MCF 10A (cell line): ENCODE measurements at places on chromosomes 5 and 9.

DNA sequence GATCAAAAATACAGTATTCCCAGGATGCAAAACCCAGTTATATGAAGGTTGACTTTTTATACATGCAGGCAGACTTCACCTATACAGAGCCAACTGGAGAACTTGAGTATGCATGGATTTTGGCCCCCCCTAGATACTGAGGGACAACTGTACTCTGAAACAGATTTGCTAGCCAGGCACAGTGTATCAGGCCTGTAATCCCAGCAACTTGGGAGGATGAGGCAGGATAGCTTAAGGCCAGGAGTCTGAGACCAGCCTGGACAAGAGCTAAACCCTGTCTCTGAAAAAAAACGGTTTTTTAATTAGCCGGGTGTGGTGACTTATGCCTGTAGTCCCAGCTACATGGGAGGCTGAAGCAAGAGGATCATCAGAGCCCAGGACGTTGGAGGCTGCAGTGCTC is 21.9 kb downstream of the PTBP3 start:
- DNase-seq = no peak

DNA sequence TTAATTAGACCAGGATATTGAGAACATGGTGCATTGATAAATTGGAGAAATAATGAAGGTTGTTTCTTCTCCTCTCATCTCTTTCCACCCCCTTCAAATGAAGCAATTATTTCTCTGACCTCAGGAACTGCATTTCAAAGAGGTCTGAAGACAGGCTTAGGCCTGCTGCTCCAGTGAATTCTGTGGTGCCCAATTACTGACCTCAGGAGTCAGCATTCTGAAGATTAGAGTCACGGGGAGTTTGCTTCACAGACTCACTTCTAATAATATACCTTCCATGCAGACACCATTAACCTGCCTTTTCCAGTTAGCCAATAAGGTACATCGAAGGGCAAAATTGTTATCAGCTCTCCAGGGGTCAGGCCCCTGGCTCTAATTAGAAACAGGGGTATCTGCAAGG is 270.9 kb downstream of the GAS1 start:
- no peak for DNase-seq

DNA sequence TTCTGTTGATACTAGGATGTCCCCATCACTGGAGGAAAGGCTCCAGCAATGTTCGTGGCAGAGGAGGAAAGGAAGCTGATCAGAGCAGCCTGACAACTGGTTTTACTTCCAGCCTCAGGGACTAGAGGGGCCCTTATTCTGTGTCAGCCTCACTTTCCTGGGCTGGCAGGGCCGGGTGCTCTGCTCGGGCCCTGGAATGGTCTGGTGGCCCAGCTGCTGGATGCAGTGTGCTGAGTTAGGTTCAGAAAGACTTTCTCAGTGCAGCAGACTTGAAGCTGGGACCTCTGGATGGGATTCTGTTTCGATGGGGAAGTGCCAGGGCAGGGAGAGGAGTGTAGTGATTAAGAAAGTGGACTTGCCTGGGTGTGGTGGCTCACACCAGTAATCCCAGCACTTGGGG is 81.0 kb downstream of the MACROH2A1 start:
- no peak for DNase-seq

GRCh38 chr5:81696418-81697397 is 54.2 kb downstream of the SSBP2 start:
- no peak for DNase-seq

DNA sequence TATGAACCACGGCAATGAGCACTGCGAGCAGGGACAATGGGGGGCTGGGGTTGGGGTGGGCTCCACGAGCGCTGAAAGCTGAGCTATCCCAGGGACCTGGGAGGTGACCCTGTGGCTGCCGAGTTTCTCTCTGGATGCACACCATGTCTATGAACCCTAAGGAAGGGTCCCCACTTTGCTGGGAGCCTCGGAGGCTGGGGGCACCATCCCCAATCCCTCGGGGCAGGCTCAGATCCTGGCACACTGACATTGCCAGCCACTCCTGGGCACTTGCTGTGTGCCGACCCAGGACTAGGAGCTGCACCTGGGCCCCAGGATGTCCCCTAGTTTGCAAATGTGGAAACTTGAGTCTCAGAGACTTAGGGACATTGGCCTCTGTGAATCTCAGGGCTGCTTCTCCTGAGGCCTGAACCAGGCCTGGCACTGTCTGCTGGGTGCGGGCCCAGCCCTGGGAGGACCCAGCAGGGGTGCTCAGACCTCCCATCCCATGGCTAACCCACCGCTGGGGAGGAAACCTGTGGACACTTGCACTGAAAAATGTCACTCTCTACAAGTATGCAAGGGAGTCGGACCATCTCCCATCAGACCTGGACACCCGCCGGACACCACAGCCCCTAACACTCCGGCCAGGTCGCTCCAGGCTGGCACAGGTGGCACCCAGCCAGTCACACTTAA is 13.0 kb upstream of the CAMSAP1 start:
- DNase-seq = no peak

DNA sequence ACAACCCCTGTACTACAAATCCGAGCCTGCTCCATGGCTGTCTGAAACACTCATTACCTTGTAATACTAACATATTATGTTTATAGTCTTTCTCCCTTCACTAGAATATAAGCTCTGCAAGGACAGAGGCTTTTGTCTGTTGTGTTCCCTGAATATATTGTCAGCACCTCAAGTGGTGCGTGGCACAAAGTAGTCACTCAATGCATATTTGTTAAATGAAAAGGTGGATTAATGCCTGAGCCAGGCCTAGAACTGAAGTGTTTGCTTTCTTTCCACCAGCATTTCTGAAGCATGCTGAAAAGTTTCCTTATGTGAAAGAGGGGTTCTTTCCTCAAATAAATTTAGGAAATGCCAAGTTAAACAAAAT is 36.3 kb downstream of the ELL2 start:
- no peak for DNase-seq

DNA sequence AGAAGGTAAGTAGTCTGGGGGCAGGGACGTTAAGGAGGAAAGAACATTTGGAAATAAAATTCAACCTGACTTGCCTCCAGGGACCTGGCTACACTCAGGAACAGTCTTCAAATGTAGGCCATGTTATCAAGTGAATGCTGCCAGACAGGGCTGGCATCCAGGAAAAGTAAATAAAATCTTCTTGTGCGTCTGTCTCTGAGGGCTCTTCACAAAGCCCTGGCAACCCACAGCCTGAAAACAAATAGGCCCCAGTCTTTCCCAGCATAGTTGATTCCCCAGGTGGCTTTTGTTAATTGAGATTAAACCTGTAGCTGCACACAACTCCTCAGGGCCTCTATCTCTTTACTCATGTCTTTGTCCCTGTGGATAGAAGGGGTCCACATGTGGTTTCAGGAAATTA is 55.4 kb downstream of the STK32A start:
- DNase-seq = no peak

DNA sequence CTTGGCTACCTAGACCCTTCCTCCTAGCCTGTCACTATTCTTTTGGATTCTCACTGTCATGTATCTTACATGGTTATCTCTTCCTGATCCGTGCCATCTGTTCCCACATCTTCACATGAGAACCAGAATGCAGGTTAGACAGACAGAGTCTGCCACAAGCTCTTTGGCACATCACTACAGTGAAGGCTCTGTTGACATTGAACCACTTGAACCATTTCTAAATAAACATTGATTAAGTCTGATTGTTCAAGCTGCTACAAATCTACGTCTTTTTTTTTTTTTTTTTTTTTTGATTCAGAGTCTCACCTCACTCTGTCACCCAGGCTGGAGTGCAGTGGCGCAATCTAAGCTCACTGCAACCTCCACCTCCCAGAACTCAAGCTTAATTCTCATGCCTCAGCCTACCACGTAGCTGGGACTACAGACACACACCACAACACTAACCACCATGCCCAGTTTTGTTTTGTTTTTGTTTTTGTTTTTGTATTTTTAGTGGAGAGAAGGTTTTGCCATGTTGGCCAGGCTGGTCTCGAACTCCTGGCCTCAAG is 85.1 kb upstream of the LRRTM2 start:
- DNase-seq = no peak

DNA sequence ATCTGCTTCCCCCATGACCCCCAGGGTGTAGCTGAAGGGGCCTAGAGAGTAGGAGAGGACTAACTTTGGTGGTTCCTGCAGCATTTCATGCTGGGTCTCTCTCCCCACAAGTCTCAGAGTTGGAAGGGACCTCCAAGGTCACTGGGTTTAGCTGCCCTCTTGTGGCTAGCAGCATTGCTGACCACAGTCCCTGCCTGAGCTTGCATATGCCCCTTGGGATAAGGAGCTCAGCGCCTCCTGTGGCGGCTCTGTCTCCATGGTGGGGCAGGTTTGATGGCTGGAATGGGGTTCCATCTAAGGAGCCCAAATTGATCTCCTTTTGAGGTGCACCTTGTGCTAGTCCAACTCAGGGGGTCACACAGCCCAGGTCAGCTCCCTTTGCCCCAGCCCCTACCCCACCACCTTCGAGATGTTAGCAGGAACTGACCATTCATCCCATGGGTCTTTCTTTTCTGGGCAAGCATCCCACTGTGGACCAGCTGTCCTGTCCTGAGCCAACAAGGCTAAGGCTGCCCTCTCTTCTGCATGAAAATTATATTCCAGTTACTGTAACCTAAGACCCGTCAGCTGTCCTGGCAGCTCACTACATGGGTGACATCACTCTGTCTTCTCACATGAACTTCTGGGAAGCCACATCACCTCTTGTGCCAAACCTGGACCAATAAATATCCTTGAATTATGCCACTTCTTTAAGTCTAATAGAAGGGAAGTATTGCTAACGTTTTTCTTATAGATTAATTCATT is 196.2 kb downstream of the HSPA4 start:
- peak; percentile 75 for DNase-seq

DNA sequence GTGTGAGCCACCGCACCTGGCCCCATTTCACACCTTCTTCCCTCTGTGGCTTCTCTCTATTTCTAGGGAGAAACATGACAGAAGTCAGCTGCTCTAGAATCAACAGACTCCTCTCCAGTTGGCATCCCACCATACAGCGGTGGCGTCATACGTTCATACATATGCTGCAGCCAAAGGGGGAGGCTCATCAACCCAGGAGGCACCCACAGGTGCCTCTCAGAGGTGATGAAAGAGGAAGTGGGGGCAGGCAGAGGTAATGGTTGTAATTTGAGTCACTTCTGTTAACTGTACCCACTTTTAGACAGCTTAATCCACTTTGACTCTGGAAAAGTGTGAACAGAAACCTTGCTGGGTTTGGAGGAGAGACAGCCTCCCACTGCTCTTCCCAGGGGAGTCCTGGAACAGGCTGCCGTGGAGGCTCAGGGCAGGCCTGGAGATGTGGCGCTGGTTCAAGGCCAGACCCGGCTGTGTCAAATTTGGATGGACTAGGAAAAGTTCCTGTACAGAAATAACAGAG is 47.3 kb upstream of the SUB1 start:
- DNase-seq = peak; percentile 54

DNA sequence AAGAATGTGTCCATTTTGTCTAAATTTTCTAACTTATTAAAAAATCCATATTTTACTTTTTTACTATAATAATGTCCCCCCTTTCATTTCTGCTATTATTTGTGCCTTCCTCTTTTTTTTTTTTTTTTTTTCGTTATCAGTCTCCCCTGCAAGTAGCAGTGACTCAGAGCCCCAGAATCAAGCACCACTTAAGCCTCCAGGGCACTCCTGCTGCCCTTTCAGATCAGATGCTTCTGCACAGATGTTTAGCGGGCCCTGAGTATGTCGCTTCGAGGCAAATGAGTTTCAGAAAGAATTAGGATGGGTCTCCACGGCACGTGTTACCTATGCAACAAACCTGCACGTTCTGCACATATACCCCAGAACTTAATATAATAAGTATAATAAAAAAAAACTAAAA is 11.7 kb downstream of the MED7 start:
- no peak for DNase-seq

DNA sequence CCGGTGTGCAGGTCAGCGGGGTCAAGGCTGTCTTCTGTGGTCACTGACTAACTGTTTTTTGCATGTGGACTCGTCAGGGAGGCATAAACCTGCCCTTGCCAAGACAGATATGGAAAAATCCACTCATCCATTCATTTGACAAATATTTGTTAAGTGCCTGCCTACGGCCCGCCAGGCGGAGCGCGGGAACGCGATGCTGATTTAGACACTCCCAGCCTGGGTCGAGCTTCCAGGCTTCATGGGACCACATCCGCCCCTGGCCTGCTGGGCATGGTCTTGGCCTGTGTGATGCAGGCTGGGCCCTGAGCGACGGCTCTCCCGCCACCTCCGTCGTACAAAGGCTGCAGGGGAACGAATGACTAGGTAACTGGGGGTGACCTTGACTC is 18.1 kb downstream of the MYMK start:
- peak; percentile 17 for DNase-seq

DNA sequence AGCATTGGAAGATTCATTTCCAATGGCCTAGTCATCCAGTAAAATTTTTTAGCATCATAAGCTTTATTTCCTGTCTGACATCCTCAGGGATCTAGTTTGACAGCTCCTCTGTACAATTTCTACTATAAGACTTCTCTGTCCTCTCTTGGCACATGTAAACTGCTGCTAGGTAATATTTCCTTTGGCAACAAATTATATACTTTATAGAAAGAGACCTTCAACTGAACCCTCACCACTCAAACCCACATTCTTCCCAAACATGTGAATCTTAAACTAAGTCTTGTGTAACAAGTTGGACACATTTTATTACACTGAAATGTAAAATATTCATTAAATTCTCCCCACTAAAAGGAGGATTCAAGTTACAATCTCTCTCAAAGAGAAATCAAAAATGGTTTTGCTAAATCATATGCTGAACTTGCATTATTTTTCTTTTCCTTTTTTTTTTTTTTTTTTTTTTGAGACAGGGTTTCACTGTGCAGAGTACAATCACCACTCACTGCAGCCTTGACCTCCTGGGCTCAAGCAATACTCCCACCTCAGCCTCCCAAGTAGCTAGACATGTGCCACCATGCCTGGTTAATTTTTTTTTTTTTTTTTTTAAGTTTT is 36.9 kb downstream of the SCAI start:
- no peak for DNase-seq

- no peak for DNase-seq
Measured at GRCh38 chr9:6506571-6506970, 93.6 kb downstream of the UHRF2 start.

DNA sequence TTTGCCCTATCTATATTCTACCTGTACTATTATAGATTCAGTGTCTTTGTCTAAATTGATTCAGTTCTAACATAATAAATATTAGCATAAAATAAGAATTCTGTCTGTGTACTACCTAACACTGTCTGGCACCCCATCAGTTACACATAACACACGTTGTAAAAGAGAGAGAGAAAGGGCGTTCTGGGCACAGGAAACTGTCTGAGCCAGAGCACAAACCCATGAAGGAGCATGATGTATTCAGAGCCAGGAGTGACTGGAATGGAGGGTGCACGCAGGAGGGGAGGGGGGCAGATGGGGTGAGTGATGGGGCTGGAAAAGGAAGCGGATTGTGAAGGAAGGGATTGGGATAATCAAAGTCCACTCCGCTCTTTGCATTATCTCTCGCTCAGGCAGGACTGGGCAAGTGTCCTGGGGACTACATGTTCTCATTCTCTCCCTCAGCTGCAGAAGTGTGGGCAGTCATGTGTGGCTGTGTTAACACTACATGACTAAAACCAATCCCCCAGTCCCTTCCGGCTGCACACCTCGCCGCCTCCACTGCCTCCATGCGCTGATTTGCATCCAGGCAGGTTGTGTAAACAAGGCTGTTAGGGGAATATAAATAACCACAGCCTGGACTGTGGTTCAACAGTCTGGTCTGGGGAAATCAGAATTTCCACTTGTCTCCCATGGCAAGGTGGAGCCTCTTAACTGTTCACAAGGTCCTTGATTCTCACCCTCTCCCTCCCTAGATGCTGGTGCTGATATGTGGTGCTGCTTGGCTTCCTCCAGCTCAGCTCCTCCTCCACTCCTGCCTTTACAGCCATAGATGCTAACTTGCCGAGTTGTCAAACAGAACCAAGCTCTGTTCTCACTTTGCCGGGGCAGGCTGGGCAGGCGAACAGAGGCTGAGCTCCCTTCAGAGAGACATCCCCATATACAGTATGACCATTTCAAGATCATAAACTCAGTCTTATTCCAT is 367.5 kb upstream of the BRINP1 start:
- no peak for DNase-seq
